ENCODE measurements at places on chromosomes 13 and 19. TPM values are rescaled to one million over a fixed set of nuclear protein-coding genes. Genes with fewer than 3 reads are reported as not detected.
A peak's percentile ranks its signal among the peaks of the same experiment; 100 is the strongest.

GRCh38 chr13:76330761-76331160, 555.4 kb downstream of the KCTD12 start:
- DNase-seq = no peak

GRCh38 chr13:27482983-27483382, 32.6 kb upstream of the MTIF3 start:
- no peak for DNase-seq

DNA sequence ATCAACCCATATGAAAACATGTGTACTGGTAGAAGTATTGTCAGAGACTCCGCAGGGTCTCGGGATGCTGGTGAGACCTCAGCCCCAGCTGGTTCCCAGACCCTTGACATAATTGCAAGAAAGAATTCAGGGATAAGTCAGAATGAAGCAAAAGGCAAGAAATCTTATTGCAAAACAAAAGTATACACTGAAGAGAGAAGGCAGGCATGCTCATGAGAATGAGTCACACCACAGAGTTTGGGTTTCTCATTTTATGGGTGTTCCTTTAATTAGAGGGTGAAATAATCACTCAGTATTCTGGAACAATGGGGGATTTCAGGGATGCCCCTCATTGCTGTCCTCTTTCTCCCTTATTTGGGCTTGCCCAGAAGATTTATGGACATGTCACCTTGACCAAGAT, 1423.8 kb upstream of the MIR17HG start:
- no peak for DNase-seq

- DNase-seq = no peak
Measured at GRCh38 chr19:18607226-18608101, 865 bp upstream of the CRLF1 start.

- DNase-seq = no peak
Measured at GRCh38 chr13:111251646-111252445, 68.6 kb upstream of the TEX29 start.

Gene ZIK1
- 4.5 TPM for total RNA-seq

- DNase-seq = no peak
Measured at GRCh38 chr19:48614436-48615230, at the start of gene FAM83E. TSS of gene FAM83E (minus strand) at chr19:48615076. CDS start at chr19:48613372, 1,704 bp downstream.

Gene ZNF534
- total RNA-seq = 0.73 TPM

DNA sequence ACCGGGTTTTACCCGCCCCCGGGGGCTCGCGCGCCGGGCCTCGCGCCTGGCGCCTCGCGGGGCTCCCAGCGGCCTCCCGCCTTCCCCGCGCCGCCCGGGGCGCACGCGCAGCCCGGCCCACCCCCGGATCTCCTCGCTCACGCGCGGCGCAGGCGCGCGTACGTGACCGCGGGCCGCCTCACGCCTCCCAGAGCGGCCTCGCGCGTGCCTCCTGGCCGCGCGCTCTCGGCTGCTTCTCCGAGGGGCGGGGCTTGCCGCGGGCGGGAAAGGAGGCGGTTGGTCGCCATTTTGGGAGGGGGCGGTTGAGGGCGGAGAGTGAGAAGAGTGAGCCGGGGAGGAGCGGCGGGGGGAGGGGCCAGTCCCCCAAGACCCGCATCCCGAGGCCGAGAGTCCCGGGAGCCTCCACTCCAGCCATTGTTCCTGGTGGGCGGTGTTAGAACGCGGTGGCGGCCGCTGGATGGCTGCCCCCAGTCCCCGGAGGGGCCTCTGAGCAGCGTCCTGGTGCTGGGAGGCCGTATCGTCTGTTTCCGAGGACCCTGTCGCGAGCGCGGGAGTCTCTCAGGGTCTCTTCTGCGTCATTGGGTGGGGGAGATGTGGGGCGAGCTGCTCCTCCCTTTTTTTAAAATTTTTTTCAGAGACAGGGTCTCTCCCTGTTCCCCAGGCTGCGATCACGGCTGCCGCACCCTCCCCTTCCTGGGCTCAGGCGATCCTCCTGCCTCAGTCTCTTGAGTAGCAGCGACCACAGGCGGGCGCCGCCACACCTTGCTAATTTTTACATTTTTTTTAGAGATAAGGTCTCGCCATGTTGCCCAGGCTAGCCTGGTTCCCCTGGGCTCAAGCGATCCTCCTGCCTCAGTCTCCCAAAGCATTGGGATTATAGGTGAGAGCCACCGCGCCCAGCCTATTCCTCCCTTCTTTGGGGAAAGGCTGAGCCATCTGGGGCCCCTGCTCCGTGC, at the start of gene ZNF541:
TSS of gene ZNF541 (minus strand) at position 78 of the 956 bp plus-strand sequence. CDS start 17,292 bp downstream, outside the sequence.
- DNase-seq = no peak

GRCh38 chr19:2795827-2796658, 10.7 kb downstream of the THOP1 start:
- DNase-seq = no peak

GRCh38 chr13:93305886-93306285, 79.3 kb downstream of the GPC6 start:
- no peak for DNase-seq

- DNase-seq = no peak
Measured at GRCh38 chr19:12828494-12828893, 5.9 kb downstream of the RTBDN start.

DNA sequence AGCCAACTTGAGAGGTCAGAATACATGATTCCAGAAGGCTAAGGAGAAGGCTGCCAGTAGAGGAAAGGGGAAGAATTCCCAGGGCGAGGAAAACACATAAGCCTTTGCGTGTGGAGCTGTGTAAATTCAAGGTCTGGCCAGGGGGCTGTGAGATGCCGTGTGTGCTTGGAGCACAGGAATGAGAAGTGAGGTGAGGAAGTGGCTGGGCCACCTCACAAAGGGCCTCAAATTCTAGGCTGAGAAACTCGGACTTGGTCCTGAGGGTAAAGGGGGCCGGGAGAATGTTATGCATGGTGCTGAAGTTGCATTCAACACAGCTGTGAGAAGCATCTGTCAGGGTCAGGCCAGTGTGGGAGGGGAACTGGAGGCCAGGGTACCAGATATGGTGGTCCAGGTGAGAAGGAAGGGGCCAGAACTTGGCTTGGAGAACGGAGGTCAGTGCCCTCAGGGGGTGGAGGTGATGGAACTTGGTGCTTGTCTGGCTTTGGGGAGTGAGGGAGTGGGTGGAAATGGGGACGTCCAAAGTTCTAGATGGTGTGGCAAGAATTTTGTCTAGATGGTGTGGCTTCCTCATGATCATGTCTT, 4.9 kb upstream of the ZNF580 start:
- no peak for DNase-seq

GRCh38 chr19:35495107-35496064, 5.1 kb upstream of the KRTDAP start:
- peak; percentile 88 for DNase-seq

Gene APC2
- 0.08 TPM for total RNA-seq

Gene CYP4F2
- total RNA-seq = not detected

Gene RXFP2
- not detected for total RNA-seq
